ENCODE measurements at places on chromosomes 2 and 18.
A peak's percentile ranks its signal among the peaks of the same experiment; 100 is the strongest.

DNA sequence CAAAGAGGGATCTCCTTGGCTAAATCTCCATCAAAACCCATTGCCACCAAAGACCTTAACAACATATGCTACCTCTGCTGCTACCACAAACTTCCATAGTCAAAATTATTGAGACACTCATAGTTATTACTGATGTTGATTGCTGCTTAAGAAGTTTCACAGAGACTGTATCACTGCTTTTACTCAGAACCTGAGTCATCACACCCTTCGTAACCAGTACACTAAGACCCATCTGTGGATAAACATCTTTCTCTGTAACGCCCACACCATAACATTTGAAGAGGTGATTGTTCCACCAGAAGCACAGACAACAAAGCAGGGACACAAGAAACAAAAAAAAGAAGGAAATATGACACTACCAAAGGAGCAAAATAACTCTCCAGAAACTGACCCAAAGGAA, 1563.1 kb downstream of the LRP1B start:
- no peak for DNase-seq

GRCh38 chr2:61343141-61343540, 127.7 kb downstream of the USP34 start:
- no peak for DNase-seq

DNA sequence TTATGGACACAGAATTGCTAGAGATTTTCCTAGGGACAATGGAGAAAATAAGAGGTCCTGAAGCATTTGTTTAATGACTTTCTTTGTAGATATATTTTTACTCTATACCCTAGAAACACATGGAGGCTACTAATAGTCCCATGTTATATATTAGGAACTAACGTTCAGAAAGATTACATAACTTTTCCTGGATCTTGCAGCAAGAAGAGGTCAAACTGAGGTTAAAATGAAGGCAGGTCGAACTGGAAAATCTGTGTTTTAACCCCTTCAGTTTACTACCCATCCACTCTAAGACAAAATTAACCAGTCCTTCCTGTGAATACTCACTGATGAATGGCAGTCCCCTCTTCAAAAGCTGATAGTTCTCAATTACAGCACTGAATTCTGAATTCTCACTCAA, 1415.8 kb upstream of the CELF4 start:
- no peak for DNase-seq

DNA sequence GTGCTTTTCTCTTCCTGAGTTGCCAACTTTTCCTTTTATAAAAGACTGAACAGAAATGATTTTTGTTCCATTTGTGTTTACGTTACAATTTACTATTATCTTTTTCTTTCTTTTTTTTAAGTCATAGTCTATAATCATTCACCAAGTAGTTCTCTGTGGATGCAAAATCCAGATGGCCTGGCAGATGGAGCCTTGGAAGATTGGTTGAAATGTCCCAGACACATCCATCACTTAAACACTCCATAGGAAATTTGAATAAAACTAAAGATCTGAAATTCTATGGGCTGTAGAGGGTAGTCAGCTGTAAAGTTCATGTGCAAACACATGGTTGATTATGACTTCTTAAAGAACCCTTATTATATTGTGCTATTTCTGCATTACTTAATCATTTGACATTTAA, 164.8 kb upstream of the DOCK10 start:
- no peak for DNase-seq

GRCh38 chr2:236366397-236366796, 102.2 kb upstream of the ASB18 start:
- DNase-seq: peak; percentile 51

DNA sequence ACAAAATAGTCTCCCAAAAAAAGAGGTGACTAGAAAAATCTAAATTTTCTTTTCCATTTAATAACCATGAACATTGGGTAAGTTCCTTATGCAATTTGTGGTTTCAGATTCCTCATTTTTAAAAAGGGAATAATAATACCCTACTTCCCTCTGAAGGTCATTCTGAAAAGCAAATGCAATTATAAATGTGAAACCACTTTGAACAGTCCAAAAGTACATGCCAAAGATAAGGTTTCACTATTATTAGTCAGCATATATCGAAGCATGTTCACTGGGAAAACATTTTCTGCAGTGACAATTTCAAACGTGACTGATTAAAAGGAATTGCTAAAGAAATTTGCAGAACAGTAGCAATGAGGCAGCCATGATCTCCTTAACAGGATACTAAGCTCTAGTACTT, 100.1 kb upstream of the RNF152 start:
- DNase-seq: no peak

DNA sequence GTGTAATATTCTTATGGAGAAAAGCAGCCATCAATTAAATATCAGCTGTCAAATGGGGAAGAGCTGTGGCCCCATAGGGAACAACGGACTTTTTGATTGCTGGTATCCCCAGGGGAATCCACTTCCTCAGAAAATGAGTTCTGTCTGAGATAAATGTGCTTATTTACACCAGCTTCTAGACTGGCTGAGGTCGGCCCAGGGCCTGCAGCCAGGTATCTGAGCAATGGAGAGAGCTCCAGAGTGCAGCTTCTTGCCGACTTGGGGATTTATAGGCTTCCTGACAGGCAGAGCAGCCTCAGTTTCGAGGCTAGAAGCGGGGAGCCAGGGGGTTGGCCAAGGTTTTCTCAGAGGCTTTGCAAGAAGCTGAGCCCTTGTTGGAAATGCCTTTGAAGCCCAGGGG, 67.2 kb downstream of the MCFD2 start:
- DNase-seq: no peak

Data from CD4-positive, alpha-beta memory T cell (primary cell).